ENCODE measurements at places on chromosomes 11 and 22.

GRCh38 chr11:119166368-119167076 is 2.0 kb upstream of the NLRX1 start:
- no peak for DNase-seq

GRCh38 chr11:65059959-65060824 is 1.8 kb upstream of the NAALADL1 start:
- DNase-seq = no peak

- no peak for DNase-seq
Measured at GRCh38 chr11:92993004-92993403, 23.6 kb downstream of the MTNR1B start.

DNA sequence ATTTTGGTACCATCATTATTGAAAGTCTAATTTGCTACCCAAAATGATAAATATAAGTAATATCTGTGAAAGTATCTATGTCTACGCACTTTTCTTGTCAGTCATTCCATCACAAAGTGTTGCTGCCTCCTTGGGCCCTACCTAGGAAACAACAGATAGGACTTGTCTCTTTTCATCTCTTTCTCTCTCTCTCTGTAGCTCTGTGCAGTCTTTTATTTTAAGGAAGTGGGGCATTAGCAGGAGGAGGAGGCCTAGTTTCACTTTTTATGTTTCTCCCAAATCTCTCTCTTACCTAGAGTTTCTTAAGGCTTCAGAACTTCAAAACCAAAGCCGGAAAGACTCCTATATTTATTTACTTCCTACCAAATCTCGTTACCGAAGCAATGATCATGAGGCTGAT is 354.8 kb upstream of the LUZP2 start:
- DNase-seq = no peak

- no peak for DNase-seq
Measured at GRCh38 chr11:66420671-66421476, at the start of gene NPAS4. Gene NPAS4, plus strand, starts transcription at chr11:66421035. Its CDS starts 145 bp downstream, at chr11:66421180.

DNA sequence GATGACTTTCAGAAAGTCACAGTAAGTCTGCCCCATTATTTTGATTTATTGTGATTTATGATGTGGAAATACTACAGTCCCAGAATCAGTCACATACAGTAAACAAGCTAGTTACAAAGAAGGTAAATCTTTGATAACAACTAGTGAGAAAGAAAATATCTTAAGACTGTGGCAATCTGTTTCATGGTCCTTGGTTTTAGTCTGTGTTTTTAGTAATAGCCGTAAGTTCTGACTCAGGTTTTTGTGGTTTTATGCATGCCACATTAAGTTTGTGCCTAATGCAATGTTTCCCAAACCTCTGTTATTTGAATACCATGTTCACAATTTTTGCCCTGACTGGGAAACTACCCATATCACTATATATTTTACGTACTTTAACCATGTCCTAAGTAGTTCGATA is 6.7 kb downstream of the CEP295 start:
- no peak for DNase-seq

- no peak for DNase-seq
Measured at GRCh38 chr11:121801394-121801748, 314.6 kb downstream of the BLID start.

DNA sequence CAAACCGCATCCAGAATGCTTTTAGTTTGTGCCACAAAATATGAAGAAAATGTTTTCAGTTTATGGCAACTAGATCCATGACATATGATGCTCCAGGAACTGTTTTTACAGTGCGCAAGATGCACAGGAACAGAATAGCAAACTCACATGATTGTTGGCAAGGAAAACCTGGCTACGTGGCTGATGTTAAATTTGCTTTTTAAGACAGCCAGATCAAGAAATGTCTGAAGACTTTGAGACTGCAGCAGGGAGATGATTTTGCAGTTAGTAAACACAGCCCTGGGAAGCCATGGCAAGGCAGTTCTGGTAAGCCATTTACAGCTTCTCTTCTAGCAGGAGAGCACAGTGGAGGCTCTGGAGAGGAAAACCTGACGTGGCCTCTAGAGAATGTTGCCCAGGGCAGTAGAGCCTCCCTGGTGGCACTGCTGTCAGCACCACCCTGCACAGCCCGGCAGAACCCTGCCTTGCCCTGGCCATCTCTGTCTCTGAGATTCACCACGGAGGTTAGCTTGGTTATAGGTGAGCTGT is 69.8 kb upstream of the TNRC6B start:
- DNase-seq = no peak

DNA sequence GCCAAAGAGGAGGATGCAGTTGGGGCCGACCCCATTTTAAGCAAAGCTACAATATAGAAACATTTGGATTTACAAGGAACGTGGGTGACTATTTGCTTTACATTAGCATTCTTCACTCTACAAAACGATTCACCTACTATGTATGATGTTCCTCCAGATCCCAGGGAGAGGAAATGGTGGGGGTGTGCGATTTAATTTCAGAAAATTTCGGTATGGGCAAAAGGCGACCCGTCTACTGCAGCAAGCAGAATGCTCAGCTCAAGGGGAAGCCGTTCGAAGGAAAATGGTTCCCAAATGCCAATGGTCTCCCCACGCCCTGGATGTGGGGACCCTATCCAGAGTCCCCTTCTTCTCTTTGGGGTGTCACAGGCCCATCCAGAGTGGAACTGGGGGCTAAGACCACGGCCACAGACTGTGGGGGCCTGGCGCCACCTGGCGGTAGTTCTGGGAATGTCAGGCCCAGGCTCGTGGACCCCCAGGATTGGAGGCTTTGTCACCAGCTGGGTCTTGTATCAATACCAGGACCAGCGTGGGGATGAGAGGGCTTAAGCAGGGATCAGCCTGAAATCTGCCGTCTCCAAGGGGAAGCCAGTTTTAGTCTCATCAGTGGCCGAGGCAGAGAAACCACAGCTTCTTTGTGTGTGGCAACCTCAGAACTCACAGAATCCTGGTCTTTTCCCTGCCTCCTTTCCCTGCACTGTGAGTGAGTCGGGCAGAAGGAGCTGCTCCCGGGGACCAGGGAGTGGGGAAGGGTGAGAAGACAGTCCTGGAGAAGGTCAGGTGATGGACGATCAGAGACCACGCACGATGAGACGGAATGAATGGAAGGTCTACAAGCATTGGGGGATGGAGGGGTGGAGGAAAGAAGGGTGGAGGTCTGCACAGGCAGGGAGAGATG is 8.4 kb downstream of the LRRC10B start:
- no peak for DNase-seq

DNA sequence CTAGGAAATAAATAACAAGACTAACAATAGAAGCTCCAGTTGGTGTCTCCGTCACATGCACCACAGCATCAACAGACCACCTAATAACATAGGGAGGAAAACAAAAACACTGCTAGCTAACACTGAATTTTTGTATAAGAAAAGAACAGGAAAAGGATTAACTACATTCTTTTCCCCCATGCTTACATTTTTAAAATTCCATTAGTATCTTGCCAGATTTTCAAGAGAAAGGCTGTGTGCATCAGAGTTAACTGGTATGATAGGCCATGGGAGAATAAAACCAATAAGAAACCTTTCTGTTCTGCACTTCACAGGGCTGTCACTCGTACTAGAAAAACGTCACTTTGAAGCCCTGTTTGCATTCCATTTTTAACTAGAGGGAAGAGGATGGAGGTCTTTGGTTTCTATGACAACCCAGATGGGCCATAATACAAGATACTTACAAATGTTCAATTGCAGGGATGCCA is 79.0 kb downstream of the LARGE2 start:
- no peak for DNase-seq

GRCh38 chr22:29208502-29208862 is 2.8 kb downstream of the EMID1 start:
- DNase-seq = no peak

DNA sequence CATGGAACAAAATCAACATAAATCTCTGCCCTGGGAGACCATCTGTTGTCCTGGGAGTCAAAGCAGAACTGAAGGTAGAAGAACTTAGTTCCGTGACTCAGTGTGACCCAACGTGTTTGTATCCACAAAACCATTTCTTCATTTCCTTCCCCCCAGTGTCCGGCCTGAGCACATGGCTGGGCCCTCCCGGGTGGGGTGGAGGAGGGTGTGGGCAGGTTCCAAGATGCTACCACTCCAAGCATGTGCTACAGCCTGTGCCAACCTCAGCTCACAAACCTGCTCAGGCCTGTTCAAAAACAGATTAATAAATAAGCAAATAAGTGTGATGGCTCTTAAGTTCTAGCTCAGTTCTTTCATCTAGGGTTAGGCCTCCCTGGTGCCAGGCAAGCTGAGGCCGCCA is 55.3 kb downstream of the SHANK2 start:
- DNase-seq = no peak

DNA sequence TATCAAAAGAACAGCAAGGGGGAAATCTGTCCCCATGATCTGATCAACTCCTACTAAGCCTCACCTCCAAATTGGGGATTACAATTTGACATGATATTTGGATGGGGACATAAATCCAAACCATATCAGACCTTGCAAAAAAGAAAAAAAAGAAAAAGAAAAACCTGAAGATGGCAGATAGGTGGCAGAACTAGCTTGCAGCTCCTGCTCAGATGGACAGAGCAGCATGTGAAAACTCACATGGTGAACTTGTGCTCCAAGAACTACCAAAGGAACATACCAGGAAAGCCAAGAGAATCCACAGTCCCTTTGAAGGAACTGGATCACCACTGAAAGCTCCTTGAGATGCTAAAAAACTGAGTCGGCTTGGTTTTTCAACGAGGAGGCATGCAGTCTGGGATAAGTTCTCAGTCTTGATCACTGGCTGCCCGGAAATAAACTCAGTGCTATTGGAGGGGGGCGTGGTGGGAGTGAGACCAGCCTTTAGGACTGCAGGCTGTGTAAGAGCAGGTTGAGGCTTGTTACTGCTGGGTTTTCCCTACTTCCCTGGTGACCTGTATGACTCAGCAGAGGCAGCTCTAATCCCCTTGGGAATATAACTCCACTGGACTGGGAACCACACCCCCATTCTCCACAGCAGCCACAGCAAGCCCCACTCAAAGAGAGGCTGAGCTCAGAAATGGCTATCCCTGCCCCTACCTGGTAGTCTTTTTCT is 358.3 kb upstream of the ARHGAP42 start:
- no peak for DNase-seq

DNA sequence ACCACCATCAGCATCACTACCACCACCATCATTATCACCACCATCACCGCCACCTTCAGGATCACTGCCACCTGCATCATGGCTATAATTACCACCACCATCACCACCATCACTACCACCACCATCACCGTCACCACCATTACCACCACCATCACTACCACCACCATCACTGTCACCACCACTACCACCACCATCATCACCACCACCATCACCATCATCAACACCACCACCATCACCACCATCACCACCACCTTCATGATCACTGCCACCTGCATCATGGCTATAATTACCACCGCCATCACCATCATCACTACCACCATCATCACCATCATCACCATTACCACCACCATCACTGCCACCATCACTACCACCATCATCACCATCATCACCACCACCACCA is 23.5 kb downstream of the CACNG2 start:
- no peak for DNase-seq

DNA sequence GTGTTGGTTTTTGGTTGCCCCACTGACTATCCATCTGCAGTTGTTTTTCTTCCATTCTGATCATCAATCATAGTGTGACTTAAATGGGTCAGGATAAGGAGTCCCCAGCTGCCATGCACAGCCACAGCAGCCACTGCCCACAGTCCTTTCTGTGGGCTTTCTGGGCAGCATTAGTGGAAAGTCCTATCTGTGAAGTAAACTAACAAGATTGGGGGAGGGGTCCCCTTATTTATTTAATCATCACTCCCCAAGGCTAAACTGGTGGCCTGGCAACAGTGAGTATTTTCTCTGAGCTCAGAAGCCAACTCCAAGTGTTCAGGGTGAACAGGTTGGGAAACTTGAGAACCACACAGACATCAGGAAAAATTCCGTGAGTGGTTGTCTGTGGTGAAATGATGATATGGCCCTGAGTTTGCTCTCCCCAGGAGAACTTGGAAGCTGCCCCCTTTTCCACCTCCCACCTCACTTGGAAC is 145.0 kb downstream of the CCDC34 start:
- DNase-seq = no peak

GRCh38 chr11:114889594-114890011 is 211.3 kb downstream of the NXPE2 start:
- DNase-seq = no peak

DNA sequence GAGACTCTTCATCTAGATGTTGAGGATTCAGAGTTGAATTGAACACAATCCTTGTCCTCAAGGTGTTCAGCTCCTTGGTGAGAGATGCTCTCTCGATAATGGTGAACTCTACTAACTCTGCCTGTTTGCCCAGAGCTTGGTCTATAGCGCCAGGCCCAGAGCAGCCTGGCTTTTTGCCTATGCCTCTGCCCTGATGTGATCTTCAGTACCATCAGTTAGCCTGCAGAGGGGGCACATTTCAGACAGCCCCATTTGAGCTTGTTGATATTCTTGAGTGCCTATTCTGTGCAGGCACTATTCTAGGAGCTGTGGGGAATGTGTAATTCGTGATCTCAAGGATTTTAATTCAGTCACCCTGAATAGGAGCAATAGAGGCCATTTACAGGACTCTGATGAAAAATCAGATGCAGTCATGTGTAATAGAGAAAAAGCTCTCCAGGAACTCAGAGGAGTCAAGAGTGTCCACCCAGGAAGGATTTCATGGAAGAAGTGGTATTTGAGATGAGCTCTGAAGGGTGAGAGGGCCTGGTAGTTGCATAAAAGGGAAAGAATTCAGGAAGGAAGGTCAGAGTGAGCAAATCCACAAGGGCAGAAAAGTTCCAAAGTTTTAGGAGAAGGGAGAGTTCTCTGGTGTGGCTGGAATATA is 19.3 kb downstream of the GTPBP1 start:
- no peak for DNase-seq

DNA sequence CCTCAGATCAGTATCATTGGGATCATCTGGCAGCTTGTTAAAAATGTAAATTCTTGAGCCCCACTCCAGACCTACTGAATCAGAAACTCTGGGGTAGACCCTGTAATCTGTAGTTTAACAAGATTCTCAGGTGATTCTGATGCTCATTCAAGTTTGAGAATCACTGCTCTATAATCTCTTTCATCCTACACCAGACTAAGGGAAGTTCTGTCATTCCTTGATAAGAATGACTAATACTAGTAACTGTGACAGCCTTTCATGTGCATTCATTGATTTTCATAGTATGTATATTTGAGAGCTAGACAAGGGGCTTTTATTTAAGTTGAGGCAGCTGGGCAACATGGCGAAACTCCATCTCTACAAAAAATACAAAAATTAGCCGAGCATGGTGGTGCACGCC is 30.0 kb downstream of the NAT10 start:
- no peak for DNase-seq

- no peak for DNase-seq
Measured at GRCh38 chr11:134818516-134818915, 406.5 kb upstream of the B3GAT1 start.

Measured in right renal cortex interstitium (tissue), 3 donors.